ENCODE measurements at places on chromosomes 6 and 20.

DNA sequence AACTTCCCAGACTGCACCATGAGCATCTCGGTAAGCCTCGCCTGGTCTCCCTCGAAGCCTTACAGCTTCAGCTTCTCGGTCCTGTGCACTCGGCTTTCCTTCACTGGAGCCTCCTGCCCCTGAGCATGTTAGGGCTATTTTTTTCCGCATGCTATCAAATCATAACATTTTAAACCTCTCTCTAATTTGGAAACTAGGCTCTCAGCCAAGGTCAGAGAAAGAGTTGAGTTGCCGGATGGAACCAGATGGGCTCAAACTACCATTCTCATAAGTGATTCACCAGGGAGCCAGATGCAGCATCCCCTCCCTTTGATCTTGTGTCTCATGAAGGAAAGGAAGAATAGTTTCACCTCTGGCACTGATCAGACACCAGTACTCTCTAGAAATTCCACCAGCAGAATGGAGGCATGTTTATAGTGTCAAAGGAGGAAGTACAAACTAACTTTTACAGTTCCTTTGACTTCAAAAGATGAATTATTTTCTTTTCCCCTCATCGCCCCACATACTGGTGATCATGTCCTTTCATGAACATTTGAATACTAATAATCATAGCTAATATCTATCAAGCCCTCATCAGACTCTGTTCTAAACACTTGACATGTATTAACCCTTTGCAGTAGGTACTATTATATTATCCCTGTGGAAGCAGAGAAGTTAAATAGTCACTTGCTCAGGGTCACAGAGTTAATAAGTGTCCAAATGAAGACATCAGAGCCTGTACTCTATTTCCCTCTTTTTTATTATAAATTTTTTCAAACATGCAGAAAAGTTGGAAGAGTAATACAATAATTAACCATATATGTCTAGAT, 46.7 kb downstream of the MAP1LC3A start:
- no peak for DNase-seq

GRCh38 chr6:10954590-10955010, 67.7 kb downstream of the SYCP2L start:
- DNase-seq, result peak; percentile 46

DNA sequence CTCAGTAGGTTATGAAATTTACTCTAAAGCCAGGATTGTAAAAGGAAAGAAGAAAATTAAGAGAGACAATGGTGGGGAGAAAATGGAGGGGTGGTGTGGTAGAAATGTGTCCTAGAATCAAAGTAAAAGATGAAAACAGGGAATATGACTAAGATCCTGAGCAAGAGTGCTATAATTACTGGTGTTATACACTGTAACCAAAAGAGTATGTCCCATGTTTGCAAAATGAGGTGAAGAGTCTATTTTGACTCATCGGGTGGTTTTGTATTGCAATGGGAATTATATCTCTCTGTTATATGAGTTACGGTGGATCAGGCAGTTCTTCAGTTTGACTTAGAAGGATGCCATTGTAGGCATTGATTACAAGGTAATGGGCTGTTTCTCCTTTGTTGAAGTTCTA, 8.5 kb downstream of the L3MBTL3 start:
- no peak for DNase-seq

GRCh38 chr20:41424546-41424945, 57.9 kb upstream of the EMILIN3 start:
- no peak for DNase-seq

GRCh38 chr20:63463400-63464288, 8.8 kb downstream of the KCNQ2 start:
- DNase-seq, result no peak

DNA sequence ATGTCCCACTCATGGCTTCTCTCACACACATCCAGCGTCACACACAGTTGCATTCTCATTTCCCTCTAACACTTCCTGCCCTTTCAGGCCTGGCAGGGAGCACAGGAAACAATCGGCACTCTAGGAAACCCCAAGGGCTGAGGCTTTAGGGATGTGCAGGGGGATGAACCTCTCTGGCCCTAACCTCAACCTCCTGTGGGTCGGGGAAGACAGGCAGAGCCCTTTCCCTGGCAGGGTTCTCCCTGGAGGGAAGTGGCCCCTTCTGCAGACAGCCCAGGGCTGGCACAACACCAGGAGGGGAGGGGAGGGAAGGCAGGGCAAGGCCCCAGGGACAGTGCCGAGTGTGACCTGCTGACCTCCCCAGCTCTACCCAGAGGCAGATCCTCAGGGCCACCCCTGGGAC, 2.7 kb downstream of the TEAD3 start:
- no peak for DNase-seq
